Germinal center (tissue), 1 donor: ENCODE measurements at places on chromosomes 16 and 17.

DNA sequence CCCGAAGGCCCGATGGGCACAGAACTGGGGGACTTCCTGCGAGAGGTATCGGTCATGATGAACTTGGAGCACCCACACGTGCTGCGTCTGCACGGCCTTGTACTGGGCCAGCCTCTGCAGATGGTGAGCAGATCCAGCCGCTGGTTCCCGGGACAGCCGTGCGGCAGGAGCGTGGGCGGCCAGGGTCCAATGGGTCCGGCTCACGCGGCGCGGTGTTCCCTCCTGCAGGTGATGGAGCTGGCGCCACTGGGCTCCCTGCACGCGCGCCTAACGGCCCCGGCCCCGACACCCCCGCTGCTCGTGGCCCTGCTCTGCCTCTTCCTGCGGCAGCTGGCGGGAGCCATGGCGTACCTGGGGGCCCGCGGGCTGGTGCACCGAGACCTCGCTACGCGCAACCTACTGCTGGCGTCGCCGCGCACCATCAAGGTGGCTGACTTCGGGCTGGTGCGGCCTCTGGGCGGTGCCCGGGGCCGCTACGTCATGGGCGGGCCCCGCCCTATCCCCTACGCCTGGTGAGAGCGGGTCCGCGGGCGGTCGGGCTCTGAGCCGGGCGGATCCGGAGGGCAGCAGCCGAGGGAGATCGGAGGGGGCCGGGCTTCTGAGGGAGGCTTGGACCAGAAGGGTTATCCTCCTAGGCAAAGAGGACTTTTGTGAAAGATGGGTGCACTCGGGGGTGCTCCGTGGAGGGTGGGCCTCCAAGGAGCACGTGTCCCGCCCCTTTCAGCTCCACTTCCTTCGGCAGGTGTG, 3.0 kb downstream of the TNK1 start:
- DNase-seq, result peak; percentile 92

- no peak for DNase-seq
Measured at GRCh38 chr17:13421581-13422130, 180.1 kb downstream of the HS3ST3A1 start.

DNA sequence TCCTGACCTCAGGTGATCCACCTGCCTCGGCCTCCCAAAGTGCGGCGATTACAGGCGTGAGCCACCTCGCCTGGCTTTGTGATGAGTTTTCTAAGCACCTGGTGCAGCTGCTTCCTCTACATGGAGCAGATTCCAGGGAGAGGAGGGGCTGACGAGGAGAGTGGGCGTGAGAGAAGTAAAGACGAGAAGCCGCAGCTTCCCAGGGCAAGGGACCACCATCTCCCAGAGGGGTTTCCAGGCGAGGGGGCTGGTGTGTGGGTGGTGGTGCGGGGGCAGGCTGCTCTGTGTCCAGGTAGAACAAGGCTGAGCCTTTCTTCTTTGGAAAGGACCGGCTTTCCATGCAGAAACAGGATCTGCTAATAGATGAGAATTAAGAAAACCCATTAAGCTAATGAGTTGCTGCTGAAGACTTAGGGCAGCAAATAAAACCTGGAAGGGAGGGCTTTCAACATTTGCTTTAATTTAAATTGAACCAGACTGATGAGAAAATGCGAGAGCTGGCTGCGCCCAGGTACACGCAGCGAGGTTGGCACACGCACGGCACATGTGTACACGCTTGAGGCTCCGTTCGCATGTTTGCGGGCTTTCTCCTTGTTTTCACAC, 236.7 kb downstream of the RBFOX3 start:
- no peak for DNase-seq

DNA sequence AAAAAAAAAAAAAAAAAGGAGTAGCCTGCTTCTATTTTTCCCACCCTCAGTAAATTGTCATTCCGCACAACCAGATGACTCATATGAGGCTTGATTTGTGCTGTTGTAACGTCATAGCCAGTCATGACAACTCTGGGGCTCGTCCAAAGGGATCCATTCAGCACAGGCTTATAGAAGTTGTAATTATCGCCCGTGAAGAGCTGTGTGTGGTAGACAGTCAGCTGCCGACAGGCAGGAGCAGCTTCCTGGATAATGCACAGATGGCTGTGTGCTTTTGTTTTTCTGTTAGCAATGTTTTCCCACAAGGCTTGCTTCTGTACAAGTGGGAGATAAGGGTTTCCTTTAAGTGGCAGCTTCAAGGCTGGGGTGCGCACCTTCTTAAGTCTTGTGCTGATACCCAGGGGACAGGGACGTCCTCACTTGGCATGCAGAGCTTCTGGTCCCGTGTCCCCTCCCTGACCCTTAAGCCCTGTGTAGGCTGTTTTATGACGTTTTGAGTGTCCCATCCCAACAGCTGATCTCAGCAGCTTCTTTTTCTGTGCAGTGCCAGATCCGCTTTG, 26.0 kb downstream of the SNX29 start:
- DNase-seq, result no peak

GRCh38 chr17:42695500-42695899, 13.2 kb downstream of the CNTNAP1 start:
- peak; percentile 1 for DNase-seq

GRCh38 chr16:72202014-72202413, 30.1 kb upstream of the PMFBP1 start:
- DNase-seq, result no peak

- DNase-seq, result no peak
Measured at GRCh38 chr16:89330177-89330856, 112.8 kb downstream of the ZNF778 start.

DNA sequence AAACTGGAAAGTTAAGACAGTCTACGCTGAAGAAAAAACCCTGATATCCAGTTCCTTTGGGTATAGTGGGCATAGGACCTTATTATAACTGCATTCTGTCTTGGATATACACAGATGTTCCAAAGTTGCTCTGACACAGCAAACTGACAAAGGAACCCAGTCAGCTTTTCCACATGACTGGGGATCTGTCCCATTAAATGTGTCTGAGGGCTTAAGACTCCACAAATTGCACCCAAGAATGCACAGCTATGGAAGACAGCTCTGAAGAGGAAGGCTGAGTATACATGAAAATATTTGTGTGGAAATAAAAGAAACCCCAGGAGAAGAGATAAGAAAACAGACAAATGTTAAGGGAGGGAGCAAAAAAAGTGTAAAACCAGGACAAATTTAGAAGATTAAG, 114.1 kb downstream of the SPAG9 start:
- no peak for DNase-seq

DNA sequence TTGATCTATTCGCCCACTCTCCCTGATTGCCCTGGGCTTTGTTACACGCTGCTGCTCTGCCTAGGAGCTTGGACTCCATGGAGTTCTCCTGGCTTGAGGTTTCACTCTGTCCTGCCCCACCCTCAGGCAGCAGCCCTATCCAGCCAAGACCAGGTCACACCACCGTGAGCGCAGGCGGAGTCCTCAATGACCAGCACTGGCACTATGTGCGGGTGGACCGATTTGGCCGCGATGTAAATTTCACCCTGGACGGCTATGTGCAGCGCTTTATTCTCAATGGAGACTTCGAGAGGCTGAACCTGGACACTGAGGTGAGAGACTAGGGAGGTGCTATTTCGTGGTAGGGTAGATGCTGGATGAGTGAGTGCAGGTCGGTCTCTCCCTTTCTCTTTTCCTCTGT, 3.5 kb downstream of the CNTNAP1 start:
- no peak for DNase-seq

GRCh38 chr16:11742536-11743307, at the start of gene TXNDC11:
Gene TXNDC11, minus strand, starts transcription at chr16:11742857. Its CDS starts 127 bp downstream, at chr16:11742730.
- peak; percentile 97 for DNase-seq

DNA sequence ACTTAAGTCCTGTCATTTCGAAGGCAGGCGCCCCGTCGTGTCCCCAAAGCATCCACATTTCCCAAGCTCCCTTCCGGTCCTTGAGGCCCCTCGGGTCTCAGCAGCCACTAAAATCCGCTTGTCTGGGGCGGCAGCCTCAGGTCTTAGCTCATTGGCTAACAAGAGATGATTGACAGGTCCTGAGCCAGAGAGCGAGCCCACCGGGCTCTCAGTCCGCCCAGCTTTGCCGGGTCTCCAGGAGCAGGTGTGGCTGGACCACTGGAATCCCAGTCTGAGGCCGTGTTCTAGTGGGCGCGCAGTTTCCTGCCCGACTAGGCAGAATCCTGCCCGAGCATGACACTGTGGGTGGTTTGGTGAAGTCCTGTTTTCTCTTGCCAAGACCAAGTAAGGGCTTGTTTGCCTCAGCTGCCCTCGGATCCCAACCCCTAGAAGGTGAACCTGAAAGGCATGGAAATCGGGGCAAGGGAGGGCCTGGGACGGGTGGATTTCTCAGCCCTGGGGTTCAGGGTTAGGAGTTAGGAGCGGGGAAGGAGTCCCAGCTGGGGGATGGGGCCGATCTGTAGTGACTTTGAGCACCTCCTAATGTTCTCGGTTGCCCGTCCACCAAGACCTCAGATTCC, 42.8 kb downstream of the MRC2 start:
- DNase-seq, result no peak

- DNase-seq, result peak; percentile 64
Measured at GRCh38 chr16:85296859-85297660, 184.8 kb upstream of the CIBAR2 start.

GRCh38 chr17:59688496-59688895, 18.7 kb downstream of the PTRH2 start:
- no peak for DNase-seq

DNA sequence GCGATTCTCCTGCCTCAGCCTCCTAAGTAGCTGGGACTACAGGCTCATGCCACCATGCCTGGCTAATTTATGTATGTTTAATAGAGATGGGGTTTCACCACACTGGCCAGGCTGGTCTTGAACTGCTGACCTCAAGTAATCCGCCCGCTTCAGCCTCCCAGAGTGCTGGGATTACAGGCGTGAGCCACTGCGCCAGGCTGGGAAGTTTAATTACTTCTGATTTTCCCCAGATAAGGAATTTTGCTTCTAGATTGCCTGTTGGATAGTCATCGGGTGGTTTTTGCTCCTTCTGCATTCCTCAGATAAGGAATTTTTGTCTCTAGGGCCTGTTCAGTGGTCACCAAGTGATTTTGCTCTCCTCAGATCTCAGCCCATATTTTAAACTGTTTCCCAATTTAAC, 112.5 kb downstream of the MAP2K4 start:
- no peak for DNase-seq

GRCh38 chr16:52492789-52493357, 54.1 kb downstream of the TOX3 start:
- DNase-seq, result no peak

GRCh38 chr16:71594000-71594646, 17.2 kb upstream of the TAT start:
- no peak for DNase-seq

DNA sequence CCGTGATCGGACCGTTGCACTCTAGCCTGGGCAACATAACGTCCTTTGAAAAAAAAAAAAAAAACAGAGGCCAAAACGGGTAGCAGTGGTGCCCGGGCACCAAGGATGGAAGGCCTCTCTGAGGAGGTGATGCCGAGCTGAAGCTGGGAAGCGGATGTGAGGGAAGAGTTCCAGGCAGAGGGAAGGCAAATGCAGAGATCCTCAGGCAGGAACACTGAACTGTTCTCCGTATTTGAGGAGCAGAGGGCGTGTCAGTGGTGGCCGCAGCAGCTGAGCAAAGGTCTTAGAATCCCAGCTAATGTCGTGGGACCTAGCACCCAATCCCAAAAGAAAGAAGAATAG, 656 bp upstream of the KCTD13 start:
- no peak for DNase-seq

GRCh38 chr17:77889866-77890760, 68.4 kb upstream of the TNRC6C start:
- DNase-seq, result no peak

DNA sequence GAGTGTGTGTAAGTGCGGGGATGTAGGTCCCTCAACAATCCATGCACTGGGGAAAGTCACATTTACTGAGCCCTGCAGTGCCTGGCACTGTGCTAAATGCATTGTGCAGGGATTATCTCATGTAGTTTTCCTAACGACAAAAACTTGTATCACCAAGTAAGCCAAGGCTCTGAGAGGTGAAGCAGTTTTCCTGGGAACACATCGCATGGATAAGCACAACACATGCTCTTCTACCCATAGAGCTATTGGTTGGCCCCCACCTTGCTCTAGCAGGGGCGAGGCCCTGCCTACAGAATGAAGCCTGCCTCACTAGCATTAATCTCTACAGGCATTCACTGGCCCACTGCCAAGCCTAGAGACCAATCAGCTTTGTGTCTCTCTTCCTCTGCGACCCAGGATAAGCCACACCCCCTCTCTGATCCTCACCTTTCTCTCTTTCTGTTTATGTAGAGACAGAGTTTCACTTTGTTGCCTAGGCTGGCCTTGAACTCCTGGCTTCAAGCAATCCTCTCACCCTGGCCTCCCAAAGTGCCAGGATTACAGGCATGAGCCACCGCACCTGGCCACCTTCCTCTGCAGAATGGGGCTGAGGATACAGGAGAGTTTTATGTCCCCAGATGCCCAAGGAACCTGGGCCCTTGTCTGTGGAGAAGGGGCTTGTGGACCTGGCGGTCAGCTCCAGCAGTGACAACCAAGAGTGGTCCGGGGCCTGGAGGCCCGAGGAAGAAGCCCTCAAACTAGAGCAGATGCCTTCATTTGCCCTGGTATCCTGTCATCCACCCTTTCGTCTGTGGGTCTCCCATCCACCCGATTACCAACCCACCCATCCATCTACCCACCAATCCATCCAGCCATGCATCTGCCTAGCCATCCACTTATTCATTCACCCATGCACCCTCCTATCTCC, 12.8 kb downstream of the CDH16 start:
- DNase-seq, result no peak

DNA sequence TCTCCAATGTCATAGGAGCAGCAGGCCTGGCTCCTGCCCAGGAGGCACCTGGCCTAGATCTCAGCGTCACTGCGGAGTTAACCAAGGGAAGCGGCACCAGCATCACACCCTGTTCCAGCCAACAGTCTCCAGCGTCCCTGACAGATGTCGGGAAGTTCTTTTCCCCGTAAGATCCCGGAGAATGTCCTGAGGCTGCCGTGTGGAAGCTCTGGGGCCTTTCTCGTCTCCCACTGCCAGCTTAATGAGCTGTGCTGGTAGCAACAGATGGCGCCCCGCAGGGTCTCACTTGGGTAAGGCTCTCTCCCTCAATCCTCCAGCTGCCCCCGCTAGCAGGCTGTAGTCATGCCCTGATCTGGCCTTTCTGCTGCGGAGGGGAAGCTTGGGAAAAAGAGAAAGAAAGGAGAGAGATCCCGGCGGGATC, 57.5 kb downstream of the MARCHF10 start:
- no peak for DNase-seq

GRCh38 chr16:50635505-50636392, 45.4 kb downstream of the SNX20 start:
- no peak for DNase-seq

GRCh38 chr17:16652847-16653366, 743 bp downstream of the ZNF624 start:
- no peak for DNase-seq

DNA sequence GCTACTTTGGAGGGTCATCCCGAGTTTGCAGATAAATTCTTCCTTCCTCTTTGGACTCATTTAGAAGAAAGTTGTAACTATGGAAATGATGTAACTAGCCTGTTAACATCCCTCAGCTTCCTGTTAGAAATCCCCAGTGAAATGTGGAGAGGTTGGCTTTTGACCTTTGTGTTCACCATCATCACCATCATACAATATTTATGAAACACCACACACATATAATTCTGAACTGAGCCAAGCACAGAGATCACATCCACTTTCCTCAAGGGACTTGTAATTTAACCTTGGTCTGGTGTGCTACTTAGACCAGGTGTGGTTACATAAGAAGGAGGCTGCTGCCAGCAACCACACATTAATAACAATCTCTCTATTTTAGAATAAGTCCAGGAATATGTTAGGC, 2.5 kb downstream of the CAPNS2 start:
- no peak for DNase-seq
